SK-MEL-5 (cell line): ENCODE measurements at places on chromosomes 16 and 17. TPM values are rescaled to one million over a fixed set of nuclear protein-coding genes. Genes with fewer than 3 reads are reported as not detected.

ACADVL gene
- total RNA-seq: 123 and 148 TPM in 2 replicates

STH gene
- total RNA-seq: not detected in 2 replicates

SLC16A11 gene
- total RNA-seq: not detected in 2 replicates

MYOCD gene
- total RNA-seq: not detected in 2 replicates

PIK3R5 gene
- total RNA-seq: 0.82 and 2.3 TPM in 2 replicates

TNFRSF12A gene
- total RNA-seq: 34.3 and 41.2 TPM in 2 replicates

CYBA gene
- 34.2 and 41.9 TPM in 2 replicates for total RNA-seq

WFIKKN2 gene
- total RNA-seq: not detected in 2 replicates

TP53TG3B gene
- not detected in 2 replicates for total RNA-seq

C17orf78 gene
- not detected in 2 replicates for total RNA-seq

DNA sequence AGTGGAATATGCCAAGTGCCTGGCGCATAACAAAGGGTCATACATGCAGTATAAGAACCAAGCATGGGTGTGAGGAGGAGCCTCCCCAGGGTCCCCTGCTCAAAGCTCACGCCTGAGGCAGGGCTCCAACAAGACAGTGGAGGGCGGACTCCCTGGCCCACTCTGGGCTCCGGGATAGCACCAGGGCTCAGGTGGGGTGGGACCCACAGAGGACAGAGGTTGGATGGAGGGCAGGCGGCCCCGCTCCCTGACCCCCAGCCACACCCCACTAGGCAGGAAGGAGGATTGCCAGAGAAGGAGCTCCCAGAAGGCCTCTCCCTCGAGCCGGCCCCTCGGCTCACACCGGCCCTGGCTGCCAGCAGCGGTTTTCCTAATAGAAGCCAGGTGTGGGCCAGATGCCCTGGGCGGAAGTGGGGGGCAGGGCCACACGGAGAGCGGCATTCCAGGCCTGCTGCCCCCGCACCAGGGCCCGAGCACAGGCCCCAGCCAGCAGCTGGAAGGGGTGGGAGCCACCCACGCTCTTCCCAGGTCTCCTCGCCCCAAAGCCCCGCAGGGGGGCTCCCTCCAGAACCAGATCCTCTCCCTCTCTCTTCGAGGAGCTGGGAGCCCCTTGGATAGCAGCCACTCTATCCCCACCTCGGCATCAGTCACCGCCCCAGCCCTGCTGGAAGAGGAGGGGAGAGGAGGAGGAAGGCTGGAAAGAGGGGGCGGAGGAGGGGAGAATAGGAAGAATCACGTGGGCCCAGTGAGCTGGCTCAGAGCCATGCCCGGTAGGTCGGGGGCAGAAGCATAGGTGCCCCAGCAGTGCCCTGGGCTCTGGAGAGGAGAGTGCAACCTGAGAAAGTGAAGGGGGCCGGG lies 21.0 kb downstream of the VASN start:
- no peak for DNase-seq

DNA sequence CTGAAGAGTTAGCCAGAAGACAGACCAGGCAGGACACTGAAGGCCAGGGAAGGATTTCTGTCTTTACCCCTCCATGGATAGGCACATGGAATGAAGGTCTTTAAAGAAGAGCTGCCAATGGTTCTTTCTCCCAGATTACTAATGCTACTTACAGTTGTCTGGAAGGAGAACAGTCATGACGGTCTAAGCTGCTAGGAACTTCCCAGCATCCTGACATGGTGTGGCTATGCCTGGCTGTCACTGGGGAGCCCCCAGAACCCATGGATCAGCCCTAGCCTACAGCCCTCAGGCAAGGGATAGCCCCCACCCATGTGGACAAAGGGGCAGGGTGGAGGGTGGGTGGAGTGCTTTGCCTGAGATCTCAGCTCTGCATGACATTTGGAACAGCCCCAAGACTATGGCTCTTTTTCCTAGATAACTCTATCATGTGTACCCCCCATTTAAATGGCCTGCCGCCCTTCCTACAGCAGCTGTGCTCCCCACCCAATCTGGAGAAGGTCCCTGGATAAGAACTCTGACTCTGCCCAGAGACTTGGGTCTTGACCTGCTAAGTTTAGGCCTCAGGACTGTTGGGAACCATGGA lies 9.2 kb upstream of the KAT7 start:
- no peak for DNase-seq

- no peak for DNase-seq
Measured at GRCh38 chr16:51002881-51003490, 148.1 kb downstream of the SALL1 start.

GRCh38 chr16:23527961-23528643 lies 17.8 kb upstream of the GGA2 start:
- no peak for DNase-seq

DNA sequence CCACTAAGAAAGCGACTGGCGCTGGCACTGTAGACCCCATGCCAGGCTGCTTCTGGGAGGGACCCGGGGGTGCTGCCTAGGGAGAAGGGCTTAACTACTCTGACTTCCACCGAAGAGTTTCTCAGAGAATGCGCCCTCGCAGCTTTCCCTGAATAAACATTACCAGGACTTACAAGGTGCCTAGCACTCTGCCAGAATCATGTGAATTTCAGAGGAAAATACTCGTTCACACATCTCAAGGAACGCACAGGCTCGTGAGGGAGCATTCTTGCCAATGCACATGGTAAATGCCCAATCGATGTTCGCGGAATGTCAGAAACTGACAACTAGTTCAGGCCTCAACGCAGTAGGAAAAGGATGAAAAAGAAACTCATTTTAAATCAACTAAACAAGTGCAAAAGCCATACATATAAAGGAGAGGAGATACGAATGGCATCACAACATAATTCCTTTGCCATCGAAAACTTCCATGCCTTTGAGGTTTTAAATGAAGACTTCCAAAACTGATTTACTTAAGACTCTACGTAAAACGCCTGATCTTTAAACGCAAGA lies 999 bp downstream of the CMC2 start:
- no peak for DNase-seq

GRCh38 chr17:82151106-82151957 lies 53.3 kb upstream of the FASN start:
- DNase-seq: no peak

DNA sequence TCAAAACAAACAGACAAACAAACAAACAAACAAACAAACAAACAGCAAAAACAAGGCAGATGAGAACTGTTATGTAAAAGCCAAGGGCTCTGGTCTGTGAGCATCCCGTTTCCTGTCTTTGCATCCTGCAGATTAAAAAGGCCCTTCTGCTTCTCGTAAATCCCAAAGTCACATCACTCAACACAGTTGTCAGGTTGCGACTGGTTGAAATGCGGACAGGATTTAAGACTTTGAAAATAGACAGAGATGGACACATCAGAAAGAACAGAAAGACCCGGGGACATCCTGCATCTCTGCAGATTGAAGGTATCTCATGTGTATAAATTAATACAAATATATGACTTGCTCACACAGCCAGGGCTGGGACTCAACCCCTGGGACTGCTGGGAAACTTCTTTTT lies 18.2 kb upstream of the TMC7 start:
- no peak for DNase-seq

- DNase-seq: no peak
Measured at GRCh38 chr17:80825471-80826345, 165.9 kb upstream of the CHMP6 start.

GRCh38 chr17:55555772-55556171 lies 44.5 kb upstream of the SMIM36 start:
- DNase-seq: no peak

DNA sequence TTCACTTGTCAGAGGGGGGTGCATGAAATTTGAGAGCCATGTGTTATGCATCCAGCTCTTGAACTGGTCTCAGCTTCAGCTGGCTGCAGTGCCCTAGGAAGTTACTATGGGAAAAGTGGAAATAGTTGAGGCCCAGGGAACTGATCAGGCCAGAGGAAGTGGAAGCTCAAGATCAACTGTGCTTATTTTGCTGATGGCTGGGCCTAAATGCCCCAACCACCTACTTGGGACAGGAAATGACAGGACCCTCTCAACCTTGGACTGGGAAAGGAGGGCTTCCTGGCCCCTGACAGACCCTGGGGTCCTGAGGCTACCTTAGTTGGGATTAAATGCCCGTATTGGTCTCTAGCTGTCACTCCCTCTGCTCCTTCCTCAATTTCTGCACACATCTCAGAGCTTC lies 1.2 kb upstream of the TAOK2 start:
- DNase-seq: no peak

DNA sequence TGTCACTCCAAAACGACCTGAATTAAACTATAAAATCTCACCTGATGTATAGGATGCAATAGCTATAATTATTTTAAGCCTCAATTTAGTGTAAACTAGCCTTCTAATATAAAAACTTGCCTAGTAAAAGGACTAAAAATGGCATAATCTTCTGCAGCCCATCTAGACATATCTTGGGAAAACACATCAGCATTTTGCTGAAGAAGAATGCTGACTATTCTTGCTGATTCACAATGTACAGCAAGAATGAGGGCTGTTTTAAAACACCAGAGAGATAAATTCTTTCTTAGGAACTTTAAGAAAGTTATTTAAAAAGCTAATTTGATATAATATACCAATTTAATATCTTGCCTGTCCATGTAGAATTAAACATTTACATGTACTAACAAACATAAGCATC lies 63.2 kb downstream of the SHCBP1 start:
- no peak for DNase-seq

GRCh38 chr17:32483451-32484019 lies 3.3 kb upstream of the CDK5R1 start:
- peak; percentile 84 for DNase-seq

DNA sequence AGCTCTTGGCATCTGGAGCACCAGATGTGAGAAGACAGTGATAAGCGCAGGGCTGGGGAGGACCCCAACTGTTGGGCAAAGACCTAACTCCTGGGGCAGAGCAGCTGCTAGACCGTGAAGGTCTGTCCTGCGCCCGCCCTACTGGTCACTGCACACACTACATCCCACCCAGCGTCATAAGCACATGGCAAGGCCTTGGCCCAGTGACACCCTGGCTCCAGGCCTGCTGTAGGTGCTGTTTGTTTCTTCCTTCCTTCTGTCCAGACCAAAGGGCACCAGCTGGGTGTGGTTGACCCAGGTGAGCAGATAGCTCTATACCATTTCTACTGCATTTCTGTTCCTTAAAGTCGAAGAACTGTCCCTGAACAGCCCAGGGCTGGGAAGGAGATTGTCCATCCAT lies 6.4 kb downstream of the TRPV3 start:
- peak; percentile 19 for DNase-seq

GRCh38 chr16:1779741-1780676 lies 2.4 kb downstream of the SPSB3 start:
- no peak for DNase-seq

GRCh38 chr17:708132-708531 lies 6.5 kb downstream of the VPS53 start:
- no peak for DNase-seq

DNA sequence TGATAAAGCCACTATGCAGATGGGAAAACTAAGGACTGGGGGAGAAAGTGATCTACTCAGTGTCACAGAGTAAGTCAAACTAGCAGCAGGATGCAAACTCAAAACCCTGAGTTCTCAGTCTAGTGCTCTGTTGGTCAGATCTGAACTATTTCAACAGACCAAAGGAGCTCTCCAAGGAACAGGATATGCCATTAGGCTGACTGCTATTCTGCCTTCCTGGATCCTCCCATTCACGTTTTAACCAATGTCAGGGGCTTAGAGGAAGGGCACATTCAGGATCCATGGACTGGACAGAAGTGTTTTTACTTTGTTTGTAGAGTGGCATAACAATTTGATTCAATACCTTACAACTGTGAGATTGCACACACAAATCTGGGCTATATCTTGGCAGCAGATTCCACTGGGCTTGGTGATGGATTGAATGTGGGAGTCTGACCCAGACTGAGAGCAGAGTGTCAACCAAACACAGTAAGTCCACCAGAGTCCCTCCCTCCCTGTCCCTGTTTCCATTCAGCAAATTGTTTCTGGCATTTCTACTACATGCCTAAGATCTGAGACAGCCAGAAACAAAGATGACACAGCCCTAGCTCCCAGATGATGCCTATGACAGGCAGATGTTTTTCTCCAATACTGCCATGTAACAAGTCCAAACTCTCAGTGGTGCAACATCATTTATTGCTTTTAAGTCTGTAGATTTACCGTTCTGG lies 337.8 kb upstream of the CDH5 start:
- no peak for DNase-seq

DNA sequence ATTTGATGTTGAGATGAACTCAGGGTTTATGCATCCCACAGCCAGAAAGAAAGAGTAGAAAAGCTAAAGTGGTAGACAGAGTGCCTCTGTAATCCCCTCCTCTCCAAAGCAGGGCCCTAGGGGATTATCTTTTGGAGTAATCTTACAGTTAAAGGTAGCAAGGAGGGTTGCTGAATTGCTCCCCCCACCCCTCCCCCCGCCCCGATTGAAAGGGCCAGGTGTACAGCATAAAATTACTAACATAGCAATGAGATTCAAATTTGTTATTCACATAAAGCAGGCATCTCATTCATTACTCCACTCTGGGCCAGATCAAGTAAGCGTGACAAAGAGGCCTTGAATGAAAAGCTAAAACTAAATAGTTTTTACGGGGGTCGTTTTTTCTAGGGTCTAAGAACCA lies 72.7 kb downstream of the STH start:
- DNase-seq: no peak

- no peak for DNase-seq
Measured at GRCh38 chr17:17698371-17698770, 17.1 kb downstream of the RAI1 start.

- no peak for DNase-seq
Measured at GRCh38 chr17:57104461-57105175, 19.6 kb downstream of the AKAP1 start.

- peak; percentile 8 for DNase-seq
Measured at GRCh38 chr16:11797957-11798299, 870 bp upstream of the ZC3H7A start.

- peak; percentile 79 for DNase-seq
Measured at GRCh38 chr16:71542377-71542776, 16.2 kb downstream of the CHST4 start.

DNA sequence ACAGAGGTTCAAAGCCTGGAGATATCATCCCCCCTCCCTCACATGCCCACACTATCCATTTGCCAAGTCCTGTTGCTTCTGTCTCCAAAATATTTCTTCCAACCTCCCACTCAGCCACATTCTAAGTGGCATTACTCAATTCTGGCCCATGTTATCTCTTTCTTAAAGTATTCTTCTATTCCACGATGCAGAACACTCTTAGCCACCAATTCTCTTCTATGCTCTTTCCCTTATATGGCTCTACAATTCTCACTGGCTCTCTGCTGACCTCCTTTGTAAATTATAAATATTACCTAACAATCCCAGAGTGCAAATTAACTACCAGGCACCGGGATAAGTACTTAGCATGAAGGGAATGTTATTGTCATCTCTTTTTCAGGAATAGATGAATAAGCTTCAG lies 82.4 kb downstream of the KCNJ2 start:
- DNase-seq: no peak
